ENCODE measurements at places on chromosomes 6 and 20.
A peak's percentile ranks its signal among the peaks of the same experiment; 100 is the strongest.

DNA sequence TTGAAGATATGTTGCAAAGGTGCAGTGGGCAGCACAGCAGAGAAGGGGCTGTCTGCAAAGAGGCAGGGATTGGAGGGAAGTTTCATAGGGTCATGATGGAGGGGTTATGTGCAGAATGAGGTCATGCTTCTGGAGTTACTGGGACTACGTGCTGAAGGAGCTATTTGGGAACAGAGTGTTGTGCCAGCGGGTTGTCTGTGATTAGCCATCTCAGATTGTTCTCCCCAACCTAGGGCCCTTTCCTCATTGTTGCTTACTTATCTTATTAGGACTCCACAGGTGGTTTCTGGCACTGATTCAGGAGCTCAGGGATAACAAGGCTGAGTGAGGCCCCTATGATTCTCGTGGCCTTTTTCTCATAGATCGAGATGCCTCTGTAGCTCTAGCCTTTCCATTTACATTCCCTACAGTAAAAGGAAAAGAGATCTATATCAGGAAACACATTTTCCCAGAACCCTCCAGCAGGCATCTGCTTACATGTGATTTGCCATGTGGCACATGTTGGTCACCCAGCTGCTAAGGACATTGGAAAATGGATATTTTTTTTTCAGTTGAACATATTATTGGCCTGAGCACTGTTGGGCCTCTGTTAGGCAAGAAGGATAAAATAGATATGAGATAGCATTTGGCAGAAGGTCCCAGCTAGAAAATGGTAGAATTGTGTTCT, 429.6 kb upstream of the PLCB4 start:
- DNase-seq: no peak

GRCh38 chr6:107473660-107474059, 14.3 kb upstream of the PDSS2 start:
- no peak for DNase-seq

- DNase-seq: peak; percentile 64
These were observed 79.8 kb upstream of the KCNK16 start for GRCh38 chr6:39402239-39402751.

GRCh38 chr20:14488756-14489479, 151.5 kb upstream of the FLRT3 start:
- no peak for DNase-seq

- no peak for DNase-seq
These were observed 109.8 kb downstream of the SYCP2 start for GRCh38 chr20:59823491-59824259.

DNA sequence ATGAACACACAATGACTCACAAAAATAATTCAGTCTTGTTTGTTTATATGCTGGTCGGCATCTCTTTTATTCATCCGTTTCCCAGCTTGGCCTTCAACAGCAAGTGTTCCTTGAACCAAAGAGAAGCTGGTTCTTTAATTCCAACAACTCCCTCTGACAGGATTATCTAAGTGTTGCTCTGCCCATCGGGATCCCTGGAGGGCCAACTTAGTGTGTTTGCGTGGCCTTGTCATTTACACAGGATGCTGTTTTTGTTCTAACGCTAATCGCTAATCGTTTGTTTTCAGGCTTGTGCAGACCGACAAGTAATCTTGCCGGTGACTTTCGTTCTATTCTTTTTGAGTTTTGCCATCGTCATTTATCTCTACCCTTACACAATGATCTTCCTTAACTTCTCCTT, 267.4 kb upstream of the EXOC2 start:
- DNase-seq: no peak

DNA sequence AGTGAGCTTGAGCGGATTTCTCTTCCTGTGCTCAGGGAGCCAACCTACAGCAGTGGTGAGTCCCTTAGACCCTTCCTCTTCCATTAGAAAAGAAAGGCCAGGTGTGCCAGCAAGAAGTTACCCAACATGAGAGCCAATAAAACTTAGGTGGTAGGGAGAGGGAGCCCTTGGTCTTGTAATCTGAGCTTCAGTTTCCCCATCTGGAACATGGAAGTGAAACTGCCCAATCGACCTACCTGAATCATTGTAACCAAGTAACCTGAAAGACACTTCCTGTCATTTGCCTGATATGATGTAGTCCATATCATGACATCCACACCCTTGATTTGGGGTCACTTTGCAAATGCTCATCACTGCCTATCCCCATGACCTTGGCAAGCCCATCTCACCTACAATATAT, 66.4 kb downstream of the MDGA1 start:
- DNase-seq: no peak
